Stimulated activated CD8-positive, alpha-beta memory T cell treated with anti-CD3 and anti-CD28 coated beads, Interleukin-15, amount 100 ng/mL, for 24 hours (primary cell): ENCODE measurements at places on chromosomes 2 and 18.

GRCh38 chr2:95297639-95298395, 670 bp downstream of the KCNIP3 start:
- no peak for DNase-seq

DNA sequence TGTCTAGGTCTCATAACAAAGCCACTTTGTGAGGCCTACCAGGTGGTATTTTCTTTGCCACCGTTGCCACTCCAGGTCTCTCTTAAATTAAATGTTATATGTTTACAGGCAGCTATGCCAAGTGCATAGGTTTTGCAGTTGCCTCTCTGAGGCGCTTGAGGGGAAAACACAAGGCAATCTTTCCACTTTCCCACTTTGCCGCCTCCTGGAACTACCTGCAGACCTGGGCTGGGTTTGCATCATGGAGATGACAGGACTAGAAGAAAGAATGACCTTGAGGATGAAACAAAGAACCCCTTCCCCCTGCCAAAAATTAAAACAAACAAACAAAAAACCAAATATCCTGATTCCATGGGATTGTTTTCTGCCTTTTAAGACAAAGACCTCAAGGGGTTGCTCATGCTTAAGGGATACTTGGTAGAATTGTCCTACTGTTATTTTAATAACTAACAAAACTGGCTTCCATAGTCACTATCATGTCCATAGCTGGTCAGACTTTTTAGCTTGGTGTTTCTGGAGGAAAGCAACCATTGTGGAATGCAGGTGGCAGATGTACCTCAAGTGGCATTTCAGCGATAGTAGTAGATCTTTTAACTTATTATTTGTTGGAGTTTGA, 159.9 kb downstream of the PRPF40A start:
- no peak for DNase-seq

DNA sequence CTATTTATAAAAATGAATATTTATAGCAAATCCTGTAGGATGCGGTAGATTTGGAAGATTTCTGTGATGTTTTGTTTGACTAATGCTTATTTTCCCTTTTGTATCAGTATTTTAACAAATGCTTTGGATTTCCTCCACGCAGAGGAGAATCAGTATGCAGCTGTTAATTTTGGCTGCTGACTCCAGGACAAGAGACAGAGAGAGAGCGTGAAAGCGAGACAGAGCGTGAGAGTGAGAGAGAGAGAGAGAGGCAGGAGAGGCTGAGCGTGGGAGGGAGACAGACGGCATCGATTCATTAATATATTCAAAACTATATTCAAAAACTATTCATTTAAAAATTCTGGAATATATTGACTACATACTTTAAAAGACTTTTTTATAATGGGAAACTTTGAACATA, 62.5 kb downstream of the RRM2 start:
- no peak for DNase-seq

GRCh38 chr2:98126061-98126460, 39.1 kb downstream of the VWA3B start:
- DNase-seq, result no peak

DNA sequence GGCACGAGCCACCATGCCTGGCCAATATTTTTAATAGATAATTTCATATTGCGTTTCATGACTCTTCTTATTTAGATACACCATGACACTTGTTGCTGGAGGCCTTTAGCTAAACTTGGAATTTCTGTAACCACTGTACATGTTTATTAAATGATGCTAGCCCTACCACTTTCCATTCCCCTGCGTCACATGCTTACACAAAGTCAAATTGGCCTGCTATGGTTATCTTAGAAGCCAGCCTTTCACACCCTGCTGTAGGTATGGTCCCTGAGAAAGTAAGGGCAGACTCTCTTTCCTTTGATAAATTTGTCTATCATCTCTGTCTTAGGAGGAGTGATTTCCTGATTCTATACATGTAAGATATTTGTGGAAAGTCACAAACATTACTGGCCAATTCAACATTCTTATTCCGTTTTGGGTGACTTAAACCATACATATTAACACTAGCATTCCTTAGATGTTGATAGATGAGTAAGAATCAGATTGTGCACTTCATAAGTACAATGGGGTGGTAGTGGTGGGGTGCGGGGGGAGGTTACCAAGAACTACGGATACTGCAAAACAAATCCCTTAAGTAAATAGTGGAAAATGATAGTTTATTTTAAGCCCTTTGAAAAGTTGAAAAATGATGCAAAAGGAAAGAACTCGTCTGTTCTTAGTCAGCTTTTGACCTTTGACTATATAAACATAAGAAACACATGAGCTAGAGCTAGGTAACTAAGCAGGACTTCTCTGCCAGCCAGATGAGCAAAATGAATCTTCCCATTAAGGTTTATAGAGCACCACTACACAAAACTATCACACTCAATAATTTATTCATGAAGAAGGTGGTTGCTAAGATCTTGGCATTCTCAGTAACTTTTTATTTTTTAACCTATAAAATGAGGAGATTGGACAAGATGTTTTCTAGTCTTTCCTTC, 7.9 kb upstream of the NDUFV2 start:
- no peak for DNase-seq

DNA sequence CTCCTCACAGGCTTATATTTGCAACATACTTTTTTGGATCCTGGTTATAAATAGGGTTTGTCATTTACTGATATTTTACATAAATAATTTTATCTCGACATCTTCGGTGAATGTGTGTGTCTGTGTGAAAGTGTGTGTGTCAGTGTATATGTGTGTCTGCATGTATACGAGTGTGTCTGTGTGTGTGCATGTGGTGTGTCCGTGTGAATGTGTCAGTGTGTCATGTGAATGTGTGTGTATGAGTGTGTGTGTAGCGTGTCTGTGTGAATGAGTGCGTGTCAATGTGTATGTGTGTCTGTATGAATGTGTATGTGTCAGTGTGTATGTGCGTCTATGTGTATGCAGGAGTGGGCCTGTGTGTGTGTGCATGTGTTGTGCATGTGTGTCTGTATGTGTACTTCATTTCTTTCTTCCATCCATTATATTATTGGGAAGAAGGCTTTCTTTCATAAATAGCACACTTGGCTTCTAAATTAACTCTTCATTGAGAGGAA, 161.6 kb downstream of the ST6GAL2 start:
- no peak for DNase-seq

DNA sequence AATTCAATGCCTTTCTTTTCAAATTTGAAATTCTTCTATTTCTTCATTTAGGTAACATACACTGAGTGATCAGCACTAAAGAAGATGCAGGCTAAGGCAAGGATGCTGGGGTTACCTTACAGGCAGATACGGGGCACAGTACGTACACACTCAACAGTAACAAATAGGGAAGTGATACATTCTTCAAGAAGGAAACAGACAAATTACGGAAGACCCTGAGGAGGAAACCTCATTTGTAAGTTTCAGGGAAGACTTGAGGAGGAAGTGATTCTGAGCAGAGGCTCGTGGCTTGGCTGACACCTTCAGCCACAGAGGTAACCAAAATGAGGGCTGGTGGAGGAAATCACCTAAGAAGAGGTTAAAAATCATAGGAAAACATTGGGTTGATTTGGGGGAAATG, 1108.3 kb upstream of the KLHL29 start:
- DNase-seq, result no peak

DNA sequence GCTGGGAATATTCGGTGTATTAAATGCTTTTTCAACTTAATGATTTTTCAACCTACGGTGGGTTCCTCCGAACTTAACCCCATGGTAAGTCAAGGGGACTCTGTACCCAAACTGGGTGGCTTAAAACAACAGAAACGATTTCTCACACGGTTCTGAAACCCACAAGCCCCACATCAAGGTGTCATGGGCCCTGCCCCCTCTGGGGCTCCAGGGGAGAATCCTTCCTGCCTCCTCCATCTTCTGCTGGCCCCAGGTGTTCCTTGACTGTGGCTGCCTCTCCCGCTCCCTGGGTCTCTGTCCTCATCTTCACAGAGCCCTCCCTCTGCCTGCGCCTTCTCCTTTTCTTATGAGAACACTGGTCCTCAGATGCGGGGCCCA, 301.3 kb upstream of the SALL3 start:
- DNase-seq, result no peak

GRCh38 chr2:171487803-171488259, 34.4 kb upstream of the CYBRD1 start:
- DNase-seq, result no peak
